H1 (cell line): ENCODE measurements at places on chromosomes 2 and 18. TPM values are rescaled to one million over a fixed set of nuclear protein-coding genes. Genes with fewer than 3 reads are reported as not detected.

DNA sequence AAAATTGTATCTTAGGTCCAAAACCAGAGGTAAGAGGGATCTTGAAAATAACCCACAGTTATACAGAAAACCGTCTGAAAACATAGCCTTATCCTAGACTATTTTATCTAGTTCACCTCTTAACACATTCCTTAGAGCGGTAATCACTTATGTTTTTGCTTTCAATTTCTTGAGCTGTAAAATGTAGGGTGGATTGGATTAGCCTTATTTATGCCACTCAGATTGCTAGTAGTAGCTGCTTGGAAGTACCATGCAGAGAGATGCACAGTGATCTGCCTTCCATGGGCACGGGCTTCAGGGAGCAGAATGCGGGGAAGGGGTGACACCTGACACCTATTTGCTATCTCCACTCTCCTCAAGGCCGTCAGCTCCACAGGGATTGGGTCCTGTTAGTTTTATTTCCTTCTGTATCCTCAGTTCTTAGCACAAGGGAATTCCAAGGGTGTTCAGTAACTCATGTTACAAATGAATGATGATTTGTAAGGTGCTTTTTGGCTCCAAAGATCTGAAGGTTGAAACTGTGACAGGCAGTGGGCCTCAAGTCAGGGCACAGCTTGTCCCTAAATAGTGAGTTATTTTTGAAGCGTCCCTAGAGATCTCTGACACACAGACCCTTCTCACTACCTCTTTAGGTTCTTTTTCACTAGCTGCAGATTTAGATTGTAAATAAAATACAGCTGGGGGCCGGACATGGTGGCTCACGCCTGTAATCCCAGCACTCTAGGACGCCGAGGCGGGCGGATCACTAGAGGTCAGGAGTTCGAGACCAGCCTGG is 64.0 kb upstream of the PMAIP1 start:
- DNase-seq = no peak

Gene GKN1
- not detected in 2 replicates for total RNA-seq

GRCh38 chr2:85601771-85602475 is 575 bp downstream of the TMEM150A start:
- no peak for DNase-seq

Gene CCDC141
- total RNA-seq = 21.4 and 21.6 TPM in 2 replicates

GRCh38 chr2:111167076-111167862 is 46.6 kb downstream of the BCL2L11 start:
- no peak for DNase-seq

Gene ANKRD29
- total RNA-seq = 6.3 and 7.3 TPM in 2 replicates

Gene RSAD2
- not detected in 2 replicates for total RNA-seq

- DNase-seq = no peak
Observed at GRCh38 chr18:78607784-78608183, 371.8 kb upstream of the SALL3 start.

Gene AMER3
- total RNA-seq = 0.19 and 0.55 TPM in 2 replicates

GRCh38 chr18:36094431-36094830 is 27.1 kb upstream of the RPRD1A start:
- DNase-seq = no peak

- DNase-seq = no peak
Observed at GRCh38 chr2:189258616-189259365, 79.2 kb upstream of the COL5A2 start.

Gene HOXD8
- total RNA-seq = not detected in 2 replicates

DNA sequence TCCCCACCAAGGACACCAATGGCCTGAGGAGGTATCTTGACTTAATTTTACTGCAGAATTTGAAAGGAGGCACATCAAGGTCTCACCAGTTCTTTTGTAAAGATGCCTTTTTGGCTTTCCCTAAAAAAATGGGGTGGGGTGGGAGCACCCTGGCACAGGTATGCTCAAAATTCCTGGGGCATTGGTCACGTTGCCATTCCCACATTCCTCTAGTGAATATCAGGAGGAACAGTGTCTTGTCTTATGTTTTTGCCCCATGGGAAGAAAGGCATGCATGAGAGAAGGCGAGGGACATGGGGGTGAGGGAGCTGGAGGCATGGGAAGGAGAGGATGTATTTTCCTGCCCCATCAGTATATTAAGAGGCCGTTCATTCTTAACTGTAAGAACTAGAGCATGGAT is 275.3 kb downstream of the CMPK2 start:
- DNase-seq = no peak

DNA sequence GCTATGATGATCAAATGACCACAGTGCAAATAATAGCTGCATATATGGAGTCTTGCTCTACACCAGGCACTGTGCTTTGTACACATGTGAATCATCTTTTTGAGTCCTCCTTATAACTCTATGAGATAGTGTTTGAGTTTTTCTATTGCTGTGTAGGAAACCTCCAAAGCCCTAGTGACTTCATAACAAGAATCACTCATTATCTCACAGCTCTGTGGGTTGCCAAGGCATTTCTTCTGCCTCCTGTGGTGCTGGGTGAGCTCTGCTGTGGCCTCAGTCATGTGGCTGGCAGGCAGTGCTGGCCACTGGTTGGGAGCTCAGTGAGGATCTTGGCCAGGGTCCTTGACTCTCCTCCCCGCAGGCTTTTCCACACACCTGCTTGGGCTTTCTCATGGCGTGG is 153.4 kb downstream of the CAPN13 start:
- DNase-seq = no peak

Gene CRYGC
- total RNA-seq = not detected in 2 replicates
